ENCODE measurements at places on chromosomes 7 and 10. TPM values are rescaled to one million over a fixed set of nuclear protein-coding genes. Genes with fewer than 3 reads are reported as not detected.
A peak's percentile ranks its signal among the peaks of the same experiment; 100 is the strongest.

DNA sequence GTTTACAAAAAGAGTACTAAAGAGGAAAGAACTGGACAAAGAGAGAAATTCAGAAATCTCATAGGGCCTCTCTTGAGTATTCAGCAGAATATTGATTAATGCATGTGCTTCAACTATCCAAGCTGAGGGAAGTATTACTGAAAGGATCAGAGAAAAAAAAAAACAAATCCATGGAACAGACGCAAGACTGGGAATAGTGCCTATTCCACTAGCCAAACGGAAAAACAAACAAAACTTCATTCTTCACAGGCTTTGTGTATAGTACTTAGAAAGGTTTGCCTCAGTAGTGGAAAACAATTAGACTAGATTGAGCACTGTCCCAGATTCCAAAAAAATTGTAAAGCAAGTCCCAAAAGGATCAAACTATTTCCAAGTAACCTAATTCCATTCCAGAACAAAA, 106.2 kb downstream of the TFEC start:
- no peaks in the 10 kb centered on the region for H3K27me3 ChIP-seq
- H3K4me3 ChIP-seq: no peak overlapping the region
- no peak for DNase-seq
- peak overlapping the region; percentile 29 for H3K27ac ChIP-seq

DNA sequence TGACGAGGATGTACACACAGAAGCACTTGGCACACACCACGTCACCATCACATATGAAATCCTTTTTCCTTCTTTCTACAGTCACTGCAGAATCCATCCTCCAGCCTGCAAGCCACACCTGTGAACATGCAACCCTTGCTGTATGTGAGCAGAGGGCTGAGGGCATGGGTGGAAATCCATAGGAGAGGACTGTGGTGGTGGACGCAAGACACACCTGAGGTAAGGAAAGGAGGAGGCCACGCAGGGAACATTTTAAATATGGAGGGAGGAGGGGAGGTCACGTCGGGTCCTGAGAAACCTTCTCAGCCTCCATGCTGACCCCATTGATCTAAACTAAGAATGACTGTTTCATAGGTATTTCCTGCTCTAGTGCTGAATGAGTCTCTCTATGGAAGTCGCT, 28.6 kb downstream of the ADARB2 start:
- H3K27ac ChIP-seq: no peak overlapping the region
- DNase-seq: no peak

Gene PSD
- total RNA-seq: 1.1 TPM

- no peak overlapping the region for H3K4me3 ChIP-seq
- DNase-seq: no peak
- no peaks in the 10 kb centered on the region for H3K27me3 ChIP-seq
- no peaks in the 10 kb centered on the region for H3K4me1 ChIP-seq
- no peak overlapping the region for H3K27ac ChIP-seq
Measured at GRCh38 chr7:112074464-112074863, 131.7 kb downstream of the DOCK4 start.

Gene LIPK
- not detected for total RNA-seq

- H3K4me3 ChIP-seq: no peak overlapping the region
- DNase-seq: no peak
- H3K27me3 ChIP-seq: no peaks in the 10 kb centered on the region
- H3K36me3 ChIP-seq: no peaks in the 10 kb centered on the region
Measured at GRCh38 chr7:15891151-15891881, 204.8 kb upstream of the MEOX2 start.

DNA sequence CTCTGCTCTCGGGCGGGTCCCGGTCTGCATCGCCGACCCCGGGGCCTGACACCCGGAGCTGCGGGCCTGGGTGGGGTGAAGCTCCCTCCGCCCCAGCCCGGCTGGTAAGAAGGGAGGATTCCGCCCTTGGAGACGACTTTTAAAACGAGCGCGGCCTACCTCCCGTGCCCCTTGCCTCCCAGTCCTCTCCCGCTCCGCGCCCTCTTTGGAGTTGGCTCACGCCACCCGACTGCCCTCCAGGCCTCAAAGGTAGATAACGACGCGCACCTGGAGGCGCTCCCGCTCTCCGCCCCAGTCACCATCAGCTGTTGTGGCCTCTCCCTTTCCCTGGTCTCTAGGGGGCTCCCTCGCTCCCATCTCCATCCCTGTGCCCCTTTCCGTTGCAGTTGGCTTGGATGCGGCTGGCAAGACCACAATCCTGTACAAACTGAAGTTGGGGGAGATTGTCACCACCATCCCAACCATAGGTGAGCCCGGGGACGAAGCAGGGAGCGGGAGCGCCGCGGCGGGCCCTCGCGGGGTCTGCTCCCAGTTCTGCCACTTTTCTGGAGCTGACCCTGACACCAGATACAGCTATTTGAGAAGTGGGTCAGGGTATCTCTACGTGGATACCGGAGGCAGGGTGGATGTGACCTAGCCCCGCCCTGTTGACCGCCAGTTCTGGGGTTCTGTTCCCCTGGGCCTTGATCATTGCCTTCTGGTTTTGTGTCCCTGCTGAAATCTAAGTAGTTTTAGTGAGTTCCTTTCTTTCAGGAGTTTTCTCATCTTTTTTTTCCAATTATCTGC, 679 bp downstream of the ARF5 start:
- DNase-seq: peak; percentile 62
- H3K27me3 ChIP-seq: no peaks in the 10 kb centered on the region
- H3K36me3 ChIP-seq: peaks cover 16% of the 10 kb centered on the region
- peak overlapping the region; percentile 85 for H3K27ac ChIP-seq
- H3K4me3 ChIP-seq: peak overlapping the region; percentile 98
- H3K4me1 ChIP-seq: peaks cover 28% of the 10 kb centered on the region

DNA sequence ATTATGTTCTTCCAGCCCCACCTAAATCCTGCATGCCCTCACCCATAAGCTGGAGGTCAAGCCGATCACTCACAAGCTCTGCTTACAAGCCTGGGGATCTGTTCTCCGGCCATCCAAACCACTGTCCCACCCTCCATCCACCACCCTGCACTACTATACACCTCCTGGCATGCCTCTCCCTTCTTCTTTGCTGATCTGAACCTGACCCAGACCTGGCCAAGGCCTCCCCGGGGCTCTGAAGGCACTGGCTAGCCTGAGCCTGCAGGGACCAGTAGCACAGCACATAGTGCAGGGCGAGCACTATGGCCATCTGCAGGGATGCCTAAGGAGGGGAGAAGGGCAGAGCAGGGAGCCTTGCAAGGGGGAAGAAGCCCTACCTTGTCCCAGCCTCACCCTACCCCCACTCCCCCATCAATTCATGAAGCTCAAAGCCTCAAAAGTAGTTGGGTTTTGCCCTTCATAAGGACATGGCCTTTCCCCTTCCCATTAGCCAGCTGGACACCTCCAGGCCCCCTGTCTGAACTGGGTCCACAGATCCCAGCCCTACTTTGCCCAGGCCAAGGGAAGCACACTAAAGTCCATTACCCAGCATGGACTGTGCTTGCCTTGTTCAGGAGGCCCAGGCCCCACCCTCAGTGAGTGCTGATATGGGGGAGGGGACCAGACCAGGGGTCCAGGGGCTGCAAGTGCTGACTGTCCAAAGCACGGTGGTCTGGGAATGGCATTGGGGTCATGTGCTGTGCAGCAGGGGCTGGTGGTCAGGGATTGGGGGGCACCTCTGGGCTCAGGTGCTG, 29.6 kb downstream of the CHAT start:
- DNase-seq: no peak
- no peak overlapping the region for H3K27ac ChIP-seq
- no peaks in the 10 kb centered on the region for H3K4me1 ChIP-seq
- no peaks in the 10 kb centered on the region for H3K36me3 ChIP-seq
- no peak overlapping the region for H3K4me3 ChIP-seq

DNA sequence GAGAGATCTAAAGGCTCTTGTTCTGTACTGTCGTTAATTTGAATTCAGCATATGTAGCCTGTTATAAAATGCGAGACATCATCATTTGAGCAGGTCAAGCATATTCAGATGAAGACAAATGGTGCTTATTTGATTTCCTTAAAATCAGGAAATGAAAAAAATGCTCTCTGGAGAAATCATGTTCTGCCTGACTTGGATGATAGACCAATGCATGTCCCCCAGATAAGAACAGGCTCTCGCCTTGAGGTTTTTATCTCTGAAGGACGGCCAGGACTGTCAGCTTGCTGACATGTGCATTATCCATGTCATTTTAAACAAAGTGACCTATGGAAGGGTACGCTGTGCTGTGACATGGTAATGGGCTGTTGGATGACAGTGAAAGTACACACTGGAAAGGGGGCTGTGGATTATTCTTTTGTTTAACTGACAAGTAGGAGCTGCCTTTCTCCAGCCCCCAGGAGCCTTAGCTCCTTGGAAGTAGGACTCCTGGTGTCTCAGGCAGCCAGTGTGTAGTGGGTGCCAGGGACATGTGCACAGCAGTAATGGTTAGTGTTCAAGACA, 695.1 kb upstream of the GALNT17 start:
- H3K36me3 ChIP-seq: no peaks in the 10 kb centered on the region
- no peak for DNase-seq
- no peaks in the 10 kb centered on the region for H3K27me3 ChIP-seq
- no peaks in the 10 kb centered on the region for H3K4me1 ChIP-seq
- no peak overlapping the region for H3K4me3 ChIP-seq

Gene TEX47
- total RNA-seq: not detected

DNA sequence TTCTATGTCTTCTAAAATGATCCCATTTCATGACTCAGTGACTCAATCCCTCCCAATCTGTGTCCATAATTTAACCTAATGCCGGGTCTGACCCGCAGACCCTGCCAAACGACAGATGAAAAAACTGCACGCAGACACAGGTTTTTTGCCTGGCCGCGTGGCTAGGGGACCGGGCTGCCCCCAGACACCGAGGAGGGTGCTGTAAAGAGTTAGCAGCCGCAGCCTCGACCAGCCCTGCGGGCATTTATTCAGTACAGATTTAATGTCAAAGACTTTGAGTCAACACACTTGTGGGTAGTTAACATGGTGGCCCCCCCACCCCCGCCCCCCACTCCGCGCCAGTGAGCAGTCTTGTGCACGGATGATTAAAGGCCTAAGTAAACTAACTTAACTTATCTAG, 1324.7 kb downstream of the GATA3 start:
- H3K36me3 ChIP-seq: no peaks in the 10 kb centered on the region
- no peak overlapping the region for H3K27ac ChIP-seq
- H3K4me1 ChIP-seq: no peaks in the 10 kb centered on the region
- H3K27me3 ChIP-seq: no peaks in the 10 kb centered on the region
- no peak overlapping the region for H3K4me3 ChIP-seq

Gene CALY
- total RNA-seq: 1.5 TPM

Gene NKX1-2
- total RNA-seq: not detected

GRCh38 chr7:77327932-77328628, 88.1 kb downstream of the GSAP start:
- H3K4me3 ChIP-seq: no peak overlapping the region
- H3K27me3 ChIP-seq: no peaks in the 10 kb centered on the region
- DNase-seq: peak; percentile 41
- peaks cover 63% of the 10 kb centered on the region for H3K4me1 ChIP-seq

GRCh38 chr7:39527296-39527695, 38.9 kb upstream of the YAE1 start:
- H3K36me3 ChIP-seq: no peaks in the 10 kb centered on the region
- no peak for DNase-seq
- no peak overlapping the region for H3K4me3 ChIP-seq
- H3K27me3 ChIP-seq: no peaks in the 10 kb centered on the region

Gene HECW1
- total RNA-seq: 3.1 TPM

DNA sequence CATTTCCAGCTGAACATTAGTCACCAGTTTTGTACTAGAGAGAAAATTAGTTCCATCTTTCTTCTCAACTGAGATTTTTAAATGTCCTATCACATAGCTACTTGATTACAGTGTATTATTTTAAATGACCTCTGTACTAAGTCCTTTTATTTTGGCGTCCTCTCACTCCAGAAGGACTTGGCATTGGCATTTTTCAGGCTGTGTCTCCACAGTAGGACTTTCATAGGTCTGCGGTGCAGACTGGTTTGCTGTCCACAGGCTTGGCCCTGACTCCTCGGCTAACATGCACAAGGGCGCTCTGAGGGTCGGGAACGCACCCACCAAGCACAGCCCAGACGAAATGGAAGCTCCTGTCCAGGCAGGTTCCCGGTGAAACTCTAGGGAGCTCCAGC, 6.5 kb downstream of the PTPRE start:
- no peak overlapping the region for H3K4me3 ChIP-seq
- no peaks in the 10 kb centered on the region for H3K27me3 ChIP-seq
- no peak for DNase-seq
- no peaks in the 10 kb centered on the region for H3K36me3 ChIP-seq

DNA sequence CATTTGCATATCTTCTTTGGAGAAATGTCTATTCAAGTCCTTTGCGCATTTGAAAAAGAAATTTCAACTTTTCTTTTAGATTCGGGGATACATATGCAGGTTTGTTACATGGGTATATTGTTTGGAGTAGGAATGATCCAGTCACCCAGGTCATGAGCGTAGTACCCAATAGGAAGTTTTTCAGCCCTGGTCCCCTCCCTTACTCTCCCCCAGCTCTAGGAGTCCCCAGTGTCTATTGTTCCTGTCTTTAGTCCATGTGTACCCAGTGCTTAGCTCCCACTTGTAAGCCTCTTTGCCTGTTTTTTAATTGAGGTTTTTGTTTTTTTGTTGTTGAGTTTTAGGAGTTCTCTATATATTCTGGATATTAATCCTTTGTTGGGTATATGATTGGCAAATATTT, 63.3 kb downstream of the SND1 start:
- no peak for DNase-seq
- no peak overlapping the region for H3K27ac ChIP-seq
- H3K27me3 ChIP-seq: no peaks in the 10 kb centered on the region
- peaks cover 4% of the 10 kb centered on the region for H3K4me1 ChIP-seq
- peaks cover 3% of the 10 kb centered on the region for H3K36me3 ChIP-seq
- no peak overlapping the region for H3K4me3 ChIP-seq

- H3K4me1 ChIP-seq: peaks cover 24% of the 10 kb centered on the region
- H3K4me3 ChIP-seq: no peak overlapping the region
- no peak overlapping the region for H3K27ac ChIP-seq
- no peaks in the 10 kb centered on the region for H3K27me3 ChIP-seq
Measured at GRCh38 chr10:22649994-22650393, 64.4 kb downstream of the PIP4K2A start.

- no peak for DNase-seq
- H3K4me3 ChIP-seq: no peak overlapping the region
- no peaks in the 10 kb centered on the region for H3K36me3 ChIP-seq
- H3K27me3 ChIP-seq: no peaks in the 10 kb centered on the region
- H3K27ac ChIP-seq: no peak overlapping the region
- peaks cover 4% of the 10 kb centered on the region for H3K4me1 ChIP-seq
Measured at GRCh38 chr10:91196268-91197048, 24.0 kb upstream of the PCGF5 start.

DNA sequence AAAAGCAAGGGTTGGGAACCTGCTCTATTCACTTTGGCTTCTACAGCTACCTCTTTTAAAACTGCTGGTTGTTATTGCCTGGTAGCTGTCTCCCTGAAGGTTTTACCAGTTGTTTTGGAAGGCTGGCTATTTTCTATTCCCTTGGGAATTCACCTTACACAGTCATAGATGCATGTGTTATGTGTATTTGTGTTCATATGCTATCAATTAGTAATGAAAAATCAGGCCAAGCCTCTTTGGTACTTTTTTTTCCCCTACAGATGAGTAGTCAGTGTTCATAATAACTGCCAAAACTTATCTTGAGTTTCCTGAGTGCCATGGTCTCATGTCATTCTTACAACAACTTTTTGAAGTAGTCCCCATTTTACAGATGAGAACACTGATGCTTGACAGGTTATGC, 738.0 kb upstream of the GALNT17 start:
- H3K27ac ChIP-seq: no peak overlapping the region
- peaks cover 4% of the 10 kb centered on the region for H3K4me1 ChIP-seq
- H3K36me3 ChIP-seq: no peaks in the 10 kb centered on the region

GRCh38 chr7:44808914-44809393, 12.5 kb downstream of the PPIA start:
- no peak overlapping the region for H3K4me3 ChIP-seq
- no peaks in the 10 kb centered on the region for H3K27me3 ChIP-seq
- H3K36me3 ChIP-seq: peaks cover 16% of the 10 kb centered on the region
- no peak for DNase-seq
- no peak overlapping the region for H3K27ac ChIP-seq

Gene LGI1
- not detected for total RNA-seq
